ENCODE measurements at places on chromosomes 16 and 17.

DNA sequence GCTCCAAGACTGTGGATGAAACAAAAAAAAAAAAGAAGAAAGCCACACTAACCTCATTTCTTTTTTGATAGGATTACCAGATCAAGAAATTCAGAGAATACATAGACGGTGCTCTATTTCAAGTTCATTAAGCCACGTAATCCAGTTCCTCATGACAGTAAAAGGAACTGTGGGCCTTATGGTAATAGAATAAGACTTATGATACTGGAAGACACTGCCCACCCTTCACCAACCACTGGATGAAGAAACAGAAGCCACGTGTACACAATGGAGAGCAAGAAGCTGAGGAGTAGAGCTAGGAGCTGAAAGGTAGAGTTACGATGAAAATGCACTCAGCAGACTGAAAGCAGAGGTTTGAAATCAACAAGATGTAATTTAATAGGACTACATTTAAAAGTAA, 11.2 kb downstream of the NCBP3 start:
- DNase-seq = no peak

DNA sequence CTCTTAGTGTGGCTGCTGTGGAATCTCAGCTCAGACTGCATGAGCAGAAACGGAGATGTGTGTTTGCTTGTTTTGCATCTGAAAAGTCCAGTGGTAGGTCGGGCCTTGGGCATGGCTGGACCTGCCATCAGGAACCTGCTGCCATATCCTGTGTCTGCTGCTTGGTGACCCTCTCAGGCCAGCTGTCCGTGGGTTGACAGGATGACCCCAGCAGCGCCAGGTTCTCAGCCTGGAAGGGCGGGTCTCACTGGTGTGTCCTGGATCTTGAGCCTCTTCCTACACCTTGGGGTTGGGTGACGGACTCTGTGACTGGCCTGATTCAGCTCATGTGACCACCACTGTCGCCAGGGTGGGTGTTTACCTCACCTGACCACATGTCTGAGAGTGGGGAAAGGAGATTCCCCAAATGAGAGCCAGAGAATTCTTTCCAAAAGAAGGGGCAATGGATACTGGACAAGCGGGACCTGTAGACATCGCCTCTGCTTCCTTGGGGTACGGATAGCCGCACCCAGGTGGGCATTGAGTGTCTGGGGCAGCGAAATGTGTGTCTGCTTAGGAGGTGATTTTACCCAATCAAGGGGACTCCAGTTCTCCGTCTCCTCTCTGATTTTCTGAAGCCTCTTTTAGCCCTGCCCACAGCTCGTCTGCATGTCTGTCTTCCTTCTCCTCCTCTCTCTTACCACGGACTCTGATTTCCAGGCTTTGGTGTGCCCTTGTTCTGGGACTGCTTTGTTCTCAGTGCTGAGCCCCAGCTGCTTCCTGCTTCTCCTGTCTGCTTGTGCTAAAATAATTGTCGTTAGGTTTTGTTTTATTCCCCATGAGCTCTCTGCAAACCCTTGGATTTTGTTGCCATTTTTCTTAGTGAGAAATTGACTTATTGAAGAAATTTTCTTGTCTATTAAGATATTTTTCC, 399.7 kb downstream of the CPPED1 start:
- no peak for DNase-seq

- DNase-seq = no peak
Measured at GRCh38 chr17:6323626-6324356, 111.1 kb downstream of the AIPL1 start.

DNA sequence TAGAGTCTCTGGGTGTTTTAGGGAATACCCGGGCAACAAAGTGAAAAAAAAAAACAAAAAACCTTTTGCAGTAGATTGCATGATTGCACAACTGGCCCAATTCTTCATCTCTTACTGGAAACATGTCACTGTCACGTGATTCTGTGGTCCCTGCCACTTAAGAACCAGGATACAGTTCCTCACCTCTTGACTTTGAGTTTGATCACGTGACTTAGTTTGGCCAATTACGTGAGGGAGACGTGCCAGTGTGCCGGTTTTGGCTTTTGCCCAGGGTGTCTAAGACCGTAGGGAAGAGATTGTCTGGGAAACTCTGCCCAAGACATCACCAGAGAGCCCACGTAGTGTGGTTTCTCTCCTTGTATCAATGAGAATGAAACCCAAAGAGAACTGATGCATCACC, 88.7 kb downstream of the GRIN2A start:
- DNase-seq = no peak

DNA sequence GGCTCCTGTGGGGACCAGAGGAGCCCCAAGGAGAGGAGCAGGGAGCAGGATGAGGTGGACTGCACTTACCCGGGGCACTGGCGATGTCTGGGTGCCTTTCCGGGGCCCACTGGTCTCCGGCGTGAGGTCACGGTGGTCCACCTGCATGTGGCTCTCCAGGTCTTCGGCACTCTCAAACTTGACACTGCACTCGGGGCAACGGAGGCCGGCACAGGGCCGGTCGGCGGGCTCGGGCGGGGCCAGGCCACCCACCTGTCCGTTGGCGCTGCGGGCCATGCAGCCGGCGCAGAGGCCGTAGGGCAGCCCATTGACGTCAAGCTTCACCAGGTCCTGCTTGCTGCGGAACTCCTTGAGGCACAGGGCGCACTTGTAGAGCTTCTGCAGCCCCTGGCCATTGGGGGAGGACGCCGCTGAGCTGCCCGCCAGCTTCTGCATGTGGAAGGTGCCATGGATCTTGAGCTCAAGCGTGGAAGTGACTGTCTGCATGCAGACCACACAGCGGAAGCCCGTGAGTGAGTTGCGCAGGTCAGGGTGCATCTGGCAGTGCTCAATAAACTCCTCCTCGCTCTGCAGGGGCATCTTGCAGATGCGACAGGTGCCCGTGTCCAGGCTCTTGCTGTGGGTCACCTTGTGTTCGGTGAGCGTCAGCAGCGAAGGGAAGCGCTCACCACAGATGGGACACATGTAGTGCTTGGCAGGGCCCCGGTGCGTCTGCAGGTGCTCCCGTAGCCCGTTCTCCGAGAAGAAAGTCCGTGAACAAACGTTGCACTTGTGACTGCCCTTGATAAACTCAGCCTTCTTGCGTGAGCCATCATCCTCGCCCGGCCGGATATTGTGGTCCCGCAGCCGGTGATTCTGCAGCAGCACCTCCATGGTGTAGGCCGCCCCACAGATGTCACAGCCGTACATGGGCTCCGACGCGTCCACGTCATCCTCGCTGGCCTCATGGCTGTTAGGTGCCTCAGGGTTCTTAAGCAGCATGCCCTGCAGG, 220.0 kb downstream of the ZNF423 start:
- DNase-seq = no peak

DNA sequence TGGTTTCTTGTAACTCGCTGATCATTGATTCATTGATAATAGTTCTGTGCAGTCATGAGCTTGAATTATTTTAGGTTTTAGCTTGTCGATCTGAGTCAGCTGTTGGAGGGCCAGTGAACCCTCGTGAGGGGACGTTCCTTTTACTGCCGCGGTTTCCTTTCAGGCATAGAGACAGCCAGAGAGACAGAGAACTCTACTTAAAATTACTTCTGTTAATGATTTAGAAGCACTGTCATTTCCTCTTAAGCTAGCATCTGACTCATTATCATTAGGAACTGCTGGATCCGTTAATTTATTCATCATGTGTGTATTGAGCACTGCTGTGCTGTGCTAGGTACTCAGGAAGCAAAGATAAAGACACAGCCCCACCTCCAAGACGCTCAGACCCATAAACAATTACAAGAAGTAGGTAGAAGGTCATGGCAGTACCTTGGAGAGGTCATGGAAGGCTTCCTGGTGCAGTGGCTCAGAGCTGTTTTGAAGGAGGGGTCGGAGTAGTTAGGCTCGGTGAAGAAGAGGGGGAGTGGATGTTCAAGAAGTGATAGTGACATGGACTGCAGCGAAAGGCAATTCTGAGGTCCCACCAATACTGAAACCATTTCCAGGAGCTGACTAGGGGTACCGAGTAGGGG, 3.3 kb downstream of the PGS1 start:
- no peak for DNase-seq

- no peak for DNase-seq
Measured at GRCh38 chr16:67872131-67872630, 671 bp upstream of the EDC4 start.

- no peak for DNase-seq
Measured at GRCh38 chr16:85650844-85651628, 37.7 kb downstream of the GINS2 start.

DNA sequence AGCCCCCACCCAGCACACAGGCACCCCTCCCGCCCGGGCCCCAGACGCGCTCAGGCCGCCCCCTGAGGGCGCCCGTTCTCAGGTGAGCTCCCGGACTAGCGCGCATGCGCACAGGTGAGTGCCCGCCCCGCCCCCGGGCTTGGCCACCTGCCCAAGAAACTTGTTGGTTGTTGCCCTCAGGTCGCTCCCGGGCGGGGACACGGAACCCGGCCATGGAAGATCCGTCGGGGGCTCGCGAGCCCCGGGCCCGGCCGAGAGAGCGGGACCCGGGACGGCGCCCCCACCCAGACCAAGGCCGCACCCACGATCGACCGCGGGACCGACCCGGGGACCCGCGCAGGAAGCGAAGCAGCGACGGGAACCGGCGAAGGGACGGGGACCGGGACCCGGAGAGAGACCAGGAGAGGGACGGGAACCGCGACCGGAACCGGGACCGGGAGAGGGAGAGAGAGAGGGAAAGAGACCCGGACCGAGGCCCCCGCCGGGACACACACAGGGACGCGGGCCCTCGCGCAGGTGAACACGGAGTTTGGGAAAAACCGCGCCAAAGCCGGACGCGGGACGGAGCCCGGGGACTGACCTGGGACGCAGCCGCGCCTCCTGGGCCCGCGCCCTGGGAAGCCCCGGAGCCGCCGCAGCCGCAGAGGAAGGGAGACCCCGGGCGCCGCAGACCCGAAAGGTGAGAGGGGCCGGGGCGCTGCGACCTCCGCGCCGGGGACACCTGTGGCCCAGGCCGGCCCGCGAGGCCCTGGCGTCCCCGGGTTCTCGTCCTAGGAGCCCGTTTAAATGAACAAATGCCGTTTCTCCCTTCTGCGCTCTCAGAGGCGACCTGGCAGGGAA, at the start of gene MARVELD3:
Gene MARVELD3 (plus strand): TSS at position 167 of the 840 bp plus-strand sequence. CDS start 46 bp downstream, at position 213.
- no peak for DNase-seq

- DNase-seq = no peak
Measured at GRCh38 chr17:66567234-66568170, 265.1 kb downstream of the PRKCA start.

DNA sequence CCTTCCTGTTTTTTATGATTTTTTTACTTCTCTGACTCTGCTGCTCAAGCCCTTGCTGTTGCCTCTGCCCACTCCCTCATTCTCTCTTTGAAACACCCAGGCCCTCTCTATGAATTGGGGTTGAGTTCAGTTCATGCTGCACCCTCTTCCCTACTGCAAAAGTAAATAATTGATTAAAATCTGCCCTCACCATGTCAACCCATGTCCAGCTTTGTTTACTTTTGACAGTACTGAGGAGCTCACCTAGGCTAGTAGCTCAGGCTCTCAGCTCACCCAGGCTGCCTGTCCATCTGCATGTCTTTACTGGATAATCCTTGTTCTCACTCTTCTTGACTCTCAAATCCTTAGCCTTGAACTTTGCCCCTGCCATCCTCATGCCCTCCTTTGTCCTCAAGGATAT, 95.2 kb downstream of the SPACA3 start:
- no peak for DNase-seq

- no peak for DNase-seq
Measured at GRCh38 chr17:20706751-20707373, 127.3 kb downstream of the CDRT15L2 start.

DNA sequence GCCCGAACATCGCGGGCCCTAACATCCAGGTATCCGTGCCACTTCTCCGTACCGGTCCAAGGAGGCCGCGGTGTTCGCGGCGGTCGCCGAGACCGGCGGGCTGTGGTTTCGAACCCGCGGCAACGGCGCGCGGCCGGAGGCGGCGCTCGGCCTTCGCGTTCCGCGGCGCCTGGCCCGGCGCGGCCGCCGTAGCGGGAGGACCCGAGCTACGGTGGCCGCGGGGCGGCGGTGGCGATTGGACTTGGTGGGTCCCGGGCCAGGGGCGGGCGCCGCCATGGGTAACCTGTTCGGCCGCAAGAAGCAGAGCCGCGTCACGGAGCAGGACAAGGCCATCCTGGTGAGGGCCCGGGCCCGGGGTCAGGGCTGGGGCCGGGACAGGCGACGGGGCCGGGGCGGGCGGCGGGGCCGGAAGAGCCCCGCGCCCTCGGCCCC, at the start of gene CHMP6:
Gene CHMP6 (plus strand): TSS at position 197 of the 432 bp plus-strand sequence. CDS start 78 bp downstream, at position 275.
- peak; percentile 12 for DNase-seq

- no peak for DNase-seq
Measured at GRCh38 chr17:80722661-80723060, 178.0 kb downstream of the RPTOR start.

DNA sequence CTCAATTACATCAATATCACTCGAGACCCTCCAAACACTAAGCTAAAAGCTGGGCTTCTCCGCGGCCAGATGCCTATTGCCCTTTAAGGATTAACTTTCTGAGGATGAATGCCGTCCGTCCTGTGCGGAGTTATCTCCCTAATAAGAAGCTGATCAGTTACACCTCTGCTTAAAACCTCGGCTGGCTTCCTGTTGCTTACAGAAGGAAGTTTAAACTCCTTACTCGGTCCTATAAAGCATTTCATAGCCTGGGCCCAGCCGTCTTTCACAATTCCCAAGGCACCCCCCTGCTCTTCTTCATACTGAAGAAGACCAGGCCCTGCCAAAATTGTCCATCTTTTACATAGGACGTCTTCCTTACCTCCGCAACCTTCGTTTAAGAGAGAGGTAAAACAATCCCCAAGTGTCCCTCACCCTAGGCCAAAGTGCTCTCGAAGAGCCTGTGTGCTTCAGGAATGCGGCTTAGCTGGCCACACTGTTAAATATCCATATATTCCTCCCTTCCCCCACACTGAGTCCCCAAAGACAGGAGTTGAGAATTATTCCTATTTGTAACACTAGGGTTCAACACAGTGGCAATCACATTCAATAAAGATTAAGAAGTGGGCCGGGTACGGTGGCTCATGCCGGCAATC, 112.6 kb upstream of the IRX5 start:
- no peak for DNase-seq

DNA sequence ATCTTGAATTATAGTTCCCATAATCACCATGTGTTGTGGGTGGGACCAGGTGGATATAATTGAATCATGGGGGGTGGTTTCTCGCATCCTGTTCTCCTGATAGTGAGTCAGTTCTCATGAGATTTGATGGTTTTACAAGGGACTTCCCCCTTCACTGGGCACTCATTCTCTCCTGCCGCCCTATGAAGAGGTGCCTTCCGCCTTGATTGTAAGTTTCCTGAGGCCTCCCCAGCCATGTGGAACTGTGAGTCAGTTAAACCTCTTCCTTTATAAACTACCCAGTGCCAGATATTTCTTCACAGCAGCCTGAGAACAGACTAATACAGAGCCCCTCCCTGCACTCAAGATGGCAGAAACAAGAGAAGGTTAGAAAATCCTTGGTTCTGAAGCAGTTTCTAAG, 26.4 kb downstream of the LDAF1 start:
- DNase-seq = no peak

- no peak for DNase-seq
Measured at GRCh38 chr17:49894761-49895160, 46.9 kb upstream of the TAC4 start.

DNA sequence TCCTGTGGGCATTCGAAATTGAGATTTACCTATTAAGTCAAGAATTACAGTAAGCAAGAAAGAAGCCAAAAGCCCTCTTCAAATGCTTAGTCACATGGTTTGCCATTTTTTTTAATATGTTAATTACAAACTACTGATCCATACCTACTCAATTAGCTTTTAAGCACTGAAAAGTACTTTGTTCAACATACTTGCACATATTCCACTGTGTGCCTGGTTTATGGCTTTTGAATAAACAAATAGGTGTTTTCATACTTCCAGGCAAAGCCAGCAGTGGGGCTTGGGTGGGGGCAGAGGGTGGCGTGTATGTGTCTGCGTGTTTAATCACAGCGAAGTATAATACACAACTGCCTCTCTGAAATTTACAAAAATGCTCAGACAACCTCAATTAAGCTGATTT, 51.4 kb downstream of the GAS7 start:
- no peak for DNase-seq

Measured in DMS 273 treated with DMSO at 0.1 percent for 48 hours (cell line).